ENCODE measurements at places on chromosomes 4 and X. TPM values are rescaled to one million over a fixed set of nuclear protein-coding genes. Genes with fewer than 3 reads are reported as not detected.

GRCh38 chr4:87975466-87975865 is at the start of gene SPP1:
Gene SPP1, plus strand, starts transcription at chr4:87975714. Its CDS starts 1,182 bp downstream, at chr4:87976896.
- DNase-seq, result no peak

DNA sequence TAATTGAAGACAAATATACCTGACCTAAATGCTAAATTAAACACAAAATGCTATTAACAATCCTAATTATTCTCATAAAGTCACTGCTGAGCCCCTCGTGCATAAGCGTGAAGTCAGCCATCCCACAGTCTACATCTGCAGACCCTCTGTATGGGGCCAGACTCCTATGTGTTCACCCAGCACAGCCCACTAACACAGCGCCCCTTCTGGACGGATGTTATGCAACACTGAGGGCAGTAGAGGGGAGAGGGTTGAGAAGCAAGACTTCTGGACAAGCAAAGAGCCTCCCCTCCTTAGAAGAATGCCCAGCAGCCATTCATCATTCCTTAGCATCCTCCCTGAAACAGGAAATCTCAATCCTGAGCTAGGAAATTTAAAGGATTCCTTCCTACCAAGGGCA is 7.9 kb downstream of the TRPC3 start:
- no peak for DNase-seq

DNA sequence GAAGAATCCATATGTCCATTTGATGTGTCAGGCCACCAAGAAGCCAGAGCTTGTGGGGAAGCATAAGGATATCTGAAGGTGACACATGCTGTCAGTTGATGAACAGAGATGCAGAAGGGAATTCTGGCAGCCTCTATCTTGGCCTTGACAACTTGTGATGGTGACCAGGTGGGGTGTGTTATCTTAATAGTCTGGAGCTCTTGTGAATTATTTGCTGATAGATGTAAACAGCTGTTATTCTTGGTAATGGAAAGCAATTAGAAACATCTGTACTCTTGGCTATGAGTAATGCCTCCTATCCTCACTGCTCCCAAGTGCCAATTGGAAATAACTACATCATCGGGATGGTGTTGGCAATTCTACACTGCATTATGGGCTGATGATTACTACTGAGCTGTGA is 51.9 kb downstream of the NAA11 start:
- no peak for DNase-seq

DNA sequence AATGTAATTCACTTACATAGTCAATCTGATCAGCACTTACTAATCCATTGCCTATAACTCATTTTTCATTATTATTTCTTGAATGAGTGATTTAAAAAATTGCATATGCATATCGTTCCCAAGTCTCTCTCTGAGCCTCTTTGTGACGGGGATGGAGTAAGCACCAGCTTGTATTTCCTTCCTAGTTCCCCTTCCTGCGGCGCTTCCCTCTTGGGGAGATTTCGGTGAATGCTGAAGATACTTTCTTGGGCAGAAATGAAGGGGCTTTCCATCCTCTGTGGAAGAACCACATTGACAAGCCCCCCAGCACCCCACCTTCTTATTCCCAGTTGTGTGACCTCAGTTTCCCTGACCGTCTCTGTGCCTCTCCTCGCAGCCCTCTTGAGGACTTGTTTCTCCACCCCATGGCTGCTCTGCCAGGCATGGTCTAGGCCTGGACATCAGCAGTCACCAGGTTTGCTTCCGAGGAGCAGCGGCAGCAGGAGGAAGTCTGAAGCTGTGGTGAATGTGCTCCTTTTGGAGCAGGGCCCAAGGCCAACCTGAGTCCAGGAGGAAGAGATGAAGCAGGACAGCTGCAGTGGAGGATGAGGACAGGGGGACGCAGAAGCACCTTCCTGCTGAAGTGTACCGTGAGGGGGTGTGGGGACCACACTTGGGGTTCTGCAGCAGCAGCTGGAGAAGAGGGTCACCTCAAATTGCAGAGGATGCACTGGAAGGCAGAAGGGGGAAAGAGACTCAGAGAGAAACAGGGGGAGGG is 124.9 kb downstream of the IRF2 start:
- DNase-seq, result no peak

GRCh38 chr4:120228086-120228485 is 161.4 kb upstream of the MAD2L1 start:
- DNase-seq, result no peak

GRCh38 chrX:153490217-153490930 is 4.4 kb upstream of the BGN start:
- DNase-seq, result no peak

DNA sequence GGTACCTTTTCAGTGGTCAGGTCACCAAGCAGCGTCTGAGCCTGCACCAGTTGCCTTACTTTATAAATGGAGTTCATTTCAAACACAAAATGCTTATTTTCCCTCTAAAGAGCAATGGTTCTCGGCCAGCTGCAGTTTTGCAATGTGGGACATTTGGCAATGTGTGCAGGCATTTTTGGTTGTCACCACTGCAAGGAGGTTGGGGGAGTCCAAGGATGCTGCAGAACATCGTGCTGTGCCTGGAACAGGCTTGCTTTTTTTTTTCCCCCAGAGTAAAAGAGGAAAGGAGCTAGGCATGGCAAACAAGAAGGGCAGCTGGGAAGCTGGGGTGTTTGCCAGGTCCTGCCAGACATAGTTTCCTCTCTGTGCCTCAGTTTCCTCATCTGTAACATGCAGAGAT is 115.6 kb downstream of the GPR143 start:
- no peak for DNase-seq

DNA sequence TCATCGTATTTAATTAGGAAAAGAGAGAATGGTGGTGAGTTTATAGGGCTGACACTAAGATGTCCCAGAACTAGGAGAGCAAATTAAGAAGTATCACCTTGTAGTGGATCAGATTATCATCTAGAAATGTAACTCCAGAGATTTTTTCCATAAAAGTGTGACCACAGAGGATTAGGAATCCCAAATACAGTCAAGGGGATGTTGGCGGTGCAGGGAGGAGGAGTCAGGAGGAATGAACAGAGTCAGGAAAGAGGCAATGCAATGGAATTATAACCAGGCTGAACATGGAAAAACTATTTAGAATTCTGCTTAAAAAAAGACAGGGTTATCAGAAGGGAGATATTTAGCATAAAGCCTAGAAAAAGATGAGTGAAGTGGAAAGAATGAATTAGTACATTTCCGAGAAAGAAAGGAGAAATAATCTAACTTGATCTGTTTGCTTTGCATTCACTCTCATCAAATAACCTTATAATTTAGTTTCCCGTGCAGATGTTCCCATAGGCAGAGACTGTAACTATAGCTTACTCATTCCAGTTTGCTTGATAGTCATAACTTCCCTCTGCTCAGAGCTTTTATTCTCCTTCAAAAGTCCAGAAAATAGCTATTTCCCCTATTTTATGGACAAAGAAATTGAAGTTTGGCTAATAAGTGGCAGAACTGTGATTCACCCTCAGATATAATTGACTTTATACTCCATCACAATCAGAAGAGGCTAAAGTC is 56.4 kb downstream of the SCFD2 start:
- no peak for DNase-seq

DNA sequence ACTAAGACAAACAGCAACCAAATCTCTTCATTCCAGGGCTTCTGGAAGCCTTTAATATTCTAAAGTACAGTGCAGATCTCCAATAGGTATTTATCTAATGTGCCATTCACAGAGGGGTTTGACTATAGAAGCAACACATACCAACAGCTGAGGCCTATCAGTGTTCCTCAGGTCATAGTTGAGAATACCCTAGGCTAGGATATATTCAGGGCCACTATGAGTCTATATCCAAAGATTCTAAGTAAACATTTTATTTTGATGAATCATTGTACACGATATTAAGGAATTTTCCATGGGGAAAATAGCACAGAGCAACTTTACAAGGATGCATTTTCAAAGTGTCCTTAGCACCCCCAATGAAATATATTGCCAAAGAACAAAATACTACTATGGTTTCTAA is 9.7 kb downstream of the SMIM10 start:
- no peak for DNase-seq

DNA sequence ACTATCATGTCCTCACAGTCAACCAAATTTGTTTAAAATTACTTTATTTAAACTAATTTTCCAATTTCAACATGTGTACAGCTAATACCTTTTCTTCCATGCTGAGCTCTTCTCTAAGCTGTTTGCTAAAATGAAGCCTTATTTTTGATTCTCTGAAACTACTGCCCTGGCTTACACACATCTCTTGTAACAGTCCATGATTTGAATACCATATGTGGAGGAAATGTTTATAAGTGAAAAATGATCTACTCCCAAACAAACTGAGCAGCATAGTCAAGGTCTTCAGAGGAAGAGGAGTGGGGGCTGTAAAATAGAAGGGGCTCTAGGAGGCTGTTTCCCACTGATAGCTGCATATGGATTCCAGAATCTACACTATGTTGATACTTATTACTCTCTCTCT is 188.7 kb downstream of the ANKRD50 start:
- DNase-seq, result no peak

DNA sequence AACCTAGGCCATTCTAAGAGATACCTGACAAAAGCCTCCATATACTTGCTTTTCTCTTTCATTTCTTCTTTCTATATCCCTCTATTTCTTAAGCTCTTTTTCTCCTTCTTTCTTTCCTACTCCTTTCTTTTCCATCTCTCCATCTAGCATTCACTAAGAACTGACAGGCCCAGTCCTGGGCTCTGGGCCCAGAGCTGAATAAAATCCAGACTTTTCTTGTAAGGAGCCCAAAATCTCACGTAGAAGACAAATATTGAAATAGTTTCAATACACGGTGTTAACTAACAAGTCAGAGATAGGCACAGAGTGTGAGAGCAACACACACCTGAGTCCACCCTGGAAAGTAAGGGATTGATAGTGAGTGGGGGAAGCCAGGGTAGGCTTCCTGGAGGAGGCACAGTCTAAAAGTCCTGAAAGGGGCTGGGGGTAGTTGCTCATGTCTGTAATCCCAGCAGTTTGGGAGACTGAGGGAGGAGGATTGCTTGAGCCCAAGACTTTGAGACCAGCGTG is 73.2 kb upstream of the EFNB1 start:
- DNase-seq, result no peak

- no peak for DNase-seq
Measured at GRCh38 chrX:154815274-154815818, 10.1 kb upstream of the MPP1 start.

DNA sequence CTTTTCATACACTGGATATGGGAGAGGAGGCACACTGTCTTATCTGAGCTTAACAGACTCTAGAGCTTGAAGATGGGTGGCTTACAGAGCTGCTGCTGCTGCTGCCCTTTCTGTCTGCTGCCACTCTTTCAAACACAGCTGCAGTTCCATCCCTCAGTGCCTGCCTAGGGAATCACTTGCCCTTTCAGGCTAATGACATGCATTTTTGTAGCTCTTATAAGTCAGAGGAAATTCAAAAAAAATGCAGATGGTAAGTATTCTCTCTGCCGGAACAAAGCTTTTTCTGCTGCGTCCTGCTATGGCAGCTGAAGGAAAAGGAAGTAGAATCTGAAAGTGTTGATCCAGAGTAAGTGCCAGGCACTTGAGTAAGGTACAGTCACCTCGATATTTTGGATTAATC is 460.4 kb upstream of the DIAPH2 start:
- DNase-seq, result no peak

DNA sequence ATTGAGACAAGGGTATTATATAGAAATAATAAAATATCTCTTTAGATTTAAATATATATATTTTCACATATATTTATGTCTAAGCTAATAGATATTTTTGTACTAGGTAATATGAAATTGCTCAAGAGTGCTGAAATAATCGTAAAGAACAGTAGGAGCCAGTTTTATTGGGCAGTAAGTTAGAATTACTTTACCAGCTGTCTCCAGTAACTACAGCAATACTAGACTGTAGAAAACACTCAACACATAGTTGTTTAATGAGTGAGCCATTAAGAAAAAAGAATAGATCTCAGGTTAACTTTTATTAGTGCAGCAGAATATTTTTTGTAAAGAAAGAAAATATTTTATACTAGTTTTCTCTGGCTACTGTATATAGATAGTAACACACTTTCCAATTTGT is 715.2 kb downstream of the TRIML1 start:
- no peak for DNase-seq

DNA sequence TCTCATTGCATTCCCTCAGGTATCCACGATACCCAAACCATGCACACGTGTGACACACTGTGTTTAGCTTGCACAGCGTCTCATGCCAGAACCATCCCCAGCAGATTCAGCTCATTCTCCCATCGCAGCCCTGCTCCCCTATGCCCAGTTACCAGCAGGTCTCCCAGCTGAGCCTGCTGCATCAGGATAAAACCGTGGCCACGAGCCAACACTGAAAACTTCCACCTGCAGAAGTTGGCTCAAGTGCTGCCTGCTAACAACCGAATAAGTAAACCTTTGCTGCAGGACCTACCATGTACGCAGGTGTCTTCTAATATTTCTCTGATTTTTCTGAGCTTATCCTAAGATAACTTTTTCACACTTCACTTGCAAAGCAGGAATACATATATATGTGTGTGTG is 120.4 kb upstream of the STS start:
- no peak for DNase-seq

DNA sequence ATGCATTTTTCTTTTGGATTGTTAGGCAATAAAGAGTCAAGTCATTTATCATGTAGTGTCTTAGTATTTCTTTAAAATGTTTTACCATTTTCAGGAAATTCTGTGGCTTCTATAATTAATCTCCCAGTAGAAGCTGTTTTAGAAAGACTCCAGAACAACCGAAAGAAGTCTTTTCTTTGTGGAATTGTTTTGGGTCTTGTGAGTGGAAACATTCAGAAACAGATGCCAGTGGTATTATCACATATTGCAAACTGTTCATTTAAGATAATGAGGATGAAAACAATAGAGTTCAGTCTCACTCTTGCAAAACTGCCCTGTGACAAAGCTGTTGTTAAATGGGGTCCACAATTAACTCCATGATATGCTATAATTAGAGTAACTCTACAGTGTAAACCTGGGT is 211.2 kb upstream of the KIT start:
- no peak for DNase-seq

- no peak for DNase-seq
Measured at GRCh38 chr4:37320513-37321235, 76.1 kb downstream of the NWD2 start.

DNA sequence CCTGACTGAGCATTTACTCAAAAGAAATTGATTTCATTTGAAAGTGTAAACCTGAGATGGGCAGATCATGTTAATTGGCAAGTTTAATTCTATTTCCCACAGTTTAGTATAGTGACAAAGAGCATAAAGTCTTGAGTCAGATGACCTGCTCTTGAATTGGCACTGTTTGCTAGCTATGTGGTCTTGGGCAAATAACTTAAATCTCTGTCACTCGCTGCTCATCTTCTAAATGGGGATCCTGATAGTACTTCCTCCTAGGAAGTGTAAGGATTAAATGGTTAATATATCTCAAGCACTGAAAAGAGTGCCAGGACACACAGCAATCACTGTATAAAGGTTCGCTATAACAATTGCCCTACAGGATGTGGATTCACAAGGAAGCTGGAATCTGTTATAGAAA is 242.8 kb upstream of the JADE1 start:
- no peak for DNase-seq

The ASB9 gene
- 6.2 TPM for total RNA-seq

The RAB33A gene
- not detected for total RNA-seq

The TAB3 gene
- total RNA-seq, result 18.7 TPM

The NLRP2B gene
- total RNA-seq, result not detected

The ADH1B gene
- 443 TPM for total RNA-seq

The DKK2 gene
- total RNA-seq, result 8.4 TPM

The RNF175 gene
- not detected for total RNA-seq

The IBSP gene
- not detected for total RNA-seq

The CCDC110 gene
- total RNA-seq, result not detected

The NEIL3 gene
- not detected for total RNA-seq
